CD4-positive, alpha-beta T cell treated with Interleukin-4 for 4 hours (primary cell): ENCODE measurements at places on chromosomes 12 and 14.

GRCh38 chr14:24094841-24095270 lies 745 bp downstream of the PCK2 start:
- no peak for DNase-seq

DNA sequence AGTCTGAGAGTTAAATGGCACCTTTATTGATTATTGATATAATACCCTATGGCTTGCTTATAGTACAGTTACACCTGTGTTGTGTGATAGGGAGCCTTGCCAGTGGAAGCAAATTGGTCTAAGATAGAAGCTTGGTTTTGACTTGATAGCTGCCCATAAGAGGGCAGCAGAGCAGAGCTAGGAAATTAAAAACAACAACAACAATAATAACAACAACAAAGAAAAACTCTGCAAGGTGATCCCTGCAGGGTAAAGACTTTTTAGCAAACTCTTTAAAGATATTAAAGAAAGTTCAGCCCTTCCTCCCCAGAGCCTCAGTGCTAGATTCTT lies 18.0 kb upstream of the RNASE10 start:
- DNase-seq: no peak

DNA sequence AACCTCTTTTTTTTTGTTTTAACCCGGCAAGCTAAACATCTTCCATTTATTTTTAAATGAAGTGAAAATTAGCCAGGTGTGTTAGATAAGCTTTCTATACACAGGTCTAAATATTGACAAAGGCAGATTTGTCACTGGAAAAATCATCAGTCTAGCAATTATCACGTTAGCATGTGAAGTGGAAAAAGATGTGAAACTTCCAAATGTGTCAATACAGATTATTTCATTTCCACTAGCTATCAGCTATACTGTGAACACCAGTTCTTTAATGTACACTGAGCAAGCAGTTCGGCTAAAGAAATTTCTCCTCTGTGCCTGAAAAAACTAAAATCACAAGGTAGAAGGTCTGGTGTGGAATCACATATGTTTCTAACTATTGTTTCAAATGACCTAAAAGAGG lies 96.6 kb upstream of the G2E3 start:
- no peak for DNase-seq

DNA sequence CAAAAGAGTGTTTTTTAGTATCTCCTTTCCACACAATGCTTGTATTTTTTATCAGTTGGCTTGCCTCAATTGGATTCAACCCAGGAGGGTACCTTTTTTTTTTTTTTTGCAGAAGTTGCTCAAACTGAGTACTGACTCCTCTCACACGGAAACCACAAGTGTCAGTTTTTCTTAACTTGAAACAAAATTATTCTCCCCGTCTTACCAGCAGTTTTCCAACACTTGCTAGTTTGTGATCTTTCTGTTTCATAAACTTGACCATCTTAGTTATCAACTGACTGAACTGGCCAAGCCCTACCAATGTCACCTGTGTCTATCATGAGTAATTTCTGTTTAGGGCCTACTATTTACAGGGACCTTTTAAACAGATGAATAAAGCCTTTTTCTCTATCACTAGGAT lies 34.1 kb upstream of the ITPR2 start:
- no peak for DNase-seq

DNA sequence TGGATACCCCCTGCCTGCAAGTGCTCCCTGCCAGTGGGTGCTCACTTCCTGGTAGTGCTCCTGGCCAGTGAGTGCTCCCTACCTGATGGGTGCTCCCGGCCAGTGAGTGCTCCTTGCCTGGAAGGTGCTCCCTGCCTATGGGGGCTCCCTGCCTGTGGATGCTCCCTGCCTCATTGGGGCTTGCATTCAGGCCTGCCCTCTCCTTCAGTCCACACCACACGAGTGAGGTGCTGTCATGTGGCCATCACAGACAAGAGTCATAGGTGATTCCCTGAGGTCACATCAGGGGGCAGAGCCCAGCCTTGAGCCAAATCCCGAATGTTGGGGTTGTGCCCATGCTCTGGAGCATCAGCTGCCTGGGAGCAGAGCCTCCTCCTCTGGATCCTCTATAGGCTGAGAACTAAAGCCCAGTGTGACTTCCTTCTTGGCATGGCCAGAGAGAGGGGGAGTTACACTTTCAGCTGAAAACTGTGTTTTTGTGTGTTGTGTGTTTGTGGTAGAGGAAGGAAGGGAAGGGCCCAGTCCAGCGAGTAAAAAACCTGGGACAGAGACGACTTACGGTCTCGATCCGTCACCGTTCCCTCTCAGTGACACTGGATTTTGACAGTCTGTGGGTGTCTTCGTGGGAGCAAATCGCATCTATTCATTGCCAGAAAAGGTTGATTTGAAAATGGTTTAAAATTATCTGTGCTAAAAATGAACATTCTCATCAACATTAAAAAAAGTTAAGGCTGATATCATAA lies 136.0 kb downstream of the ADGRD1 start:
- DNase-seq: no peak

GRCh38 chr12:103679421-103680170 lies 92.5 kb downstream of the STAB2 start:
- DNase-seq: no peak

GRCh38 chr12:65956056-65956738 lies 131.9 kb downstream of the HMGA2 start:
- DNase-seq: no peak

DNA sequence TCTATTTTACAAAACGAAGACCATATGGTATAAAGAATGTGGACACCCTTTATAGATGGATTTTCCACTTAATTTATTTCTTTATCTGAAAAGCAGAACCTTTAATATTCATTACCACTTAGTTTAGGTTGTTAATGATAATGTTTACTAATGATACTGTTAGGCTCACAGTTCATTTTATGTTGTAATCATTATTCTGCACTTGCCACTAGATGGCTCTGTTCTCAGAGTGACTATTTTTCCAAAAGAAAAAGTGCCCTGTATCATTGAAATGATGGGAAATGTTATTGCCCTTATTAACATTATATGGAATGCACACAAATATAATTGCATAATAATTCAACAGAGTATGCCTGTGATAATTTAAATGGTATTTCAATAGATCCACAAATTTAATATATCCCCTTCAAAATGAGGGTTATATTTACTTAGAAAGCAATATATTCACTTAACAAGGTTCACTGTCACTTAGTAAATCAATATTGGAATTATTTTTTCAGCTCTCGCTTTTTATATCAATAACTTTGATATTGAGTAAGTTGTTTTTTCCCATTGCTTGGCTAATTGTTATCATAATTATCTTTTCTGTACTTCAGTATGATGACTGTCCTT lies 95.7 kb downstream of the PDE3A start:
- peak; percentile 3 for DNase-seq

- DNase-seq: peak; percentile 16
These were observed 458 bp upstream of the HOXC4 start for GRCh38 chr12:54053003-54053750.

- no peak for DNase-seq
These were observed 45.5 kb downstream of the YEATS4 start for GRCh38 chr12:69404851-69405565.

- no peak for DNase-seq
These were observed 183.5 kb downstream of the ADGRD1 start for GRCh38 chr12:131137009-131137835.

- DNase-seq: no peak
These were observed 54.3 kb upstream of the RIN3 start for GRCh38 chr14:92459030-92459949.

GRCh38 chr12:89731089-89731488 lies 22.5 kb upstream of the ATP2B1 start:
- no peak for DNase-seq
